ENCODE measurements at places on chromosomes 6 and 20.

DNA sequence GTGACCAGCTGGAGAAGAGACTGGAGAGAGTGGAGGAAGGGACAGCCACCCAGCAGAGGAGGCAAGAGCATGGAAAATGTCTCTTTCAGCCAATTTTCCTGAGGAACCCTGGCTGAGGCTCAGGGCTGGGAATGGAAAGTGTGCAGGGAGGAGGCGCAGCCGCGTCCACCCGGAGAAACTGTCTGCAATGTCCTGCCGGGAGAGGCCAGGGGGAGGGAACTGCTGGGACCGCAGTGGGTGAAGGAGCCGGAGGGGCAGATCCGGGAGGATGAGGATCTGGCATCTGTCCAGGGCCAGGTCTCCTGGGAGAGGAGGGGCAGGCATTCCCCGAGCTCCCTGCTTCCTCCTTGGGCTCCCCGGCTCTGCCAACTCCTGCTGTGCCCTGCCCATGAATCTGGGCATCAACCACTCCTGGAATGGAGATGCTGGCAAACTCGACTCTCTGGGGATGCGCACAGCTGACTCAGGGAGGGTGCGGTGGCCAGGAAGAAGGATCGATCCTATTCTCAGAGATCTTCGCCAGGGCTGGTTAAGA lies 17.4 kb upstream of the HM13 start:
- no peak for DNase-seq

DNA sequence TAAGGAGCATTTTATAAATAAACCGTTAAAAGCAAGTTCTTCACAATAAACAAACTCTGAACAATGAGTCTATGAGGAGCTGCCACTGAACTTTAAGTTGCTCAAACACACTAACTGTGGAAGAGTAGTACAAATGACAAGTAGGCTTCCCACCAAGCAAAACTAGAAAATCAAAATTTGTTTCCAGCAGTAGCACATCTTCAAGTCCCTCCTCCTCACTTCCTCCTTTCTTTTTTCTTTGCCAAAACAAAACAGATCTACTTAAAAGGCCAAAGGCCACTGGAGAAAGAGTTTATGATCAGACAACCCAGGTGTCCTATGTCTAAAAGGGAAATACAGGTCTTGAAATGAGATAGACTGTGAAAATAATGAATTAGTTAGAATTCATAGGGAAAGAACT lies 17.1 kb upstream of the FAM135A start:
- DNase-seq, result no peak

GRCh38 chr20:33864324-33864963 lies 53.3 kb downstream of the CHMP4B start:
- DNase-seq, result no peak

DNA sequence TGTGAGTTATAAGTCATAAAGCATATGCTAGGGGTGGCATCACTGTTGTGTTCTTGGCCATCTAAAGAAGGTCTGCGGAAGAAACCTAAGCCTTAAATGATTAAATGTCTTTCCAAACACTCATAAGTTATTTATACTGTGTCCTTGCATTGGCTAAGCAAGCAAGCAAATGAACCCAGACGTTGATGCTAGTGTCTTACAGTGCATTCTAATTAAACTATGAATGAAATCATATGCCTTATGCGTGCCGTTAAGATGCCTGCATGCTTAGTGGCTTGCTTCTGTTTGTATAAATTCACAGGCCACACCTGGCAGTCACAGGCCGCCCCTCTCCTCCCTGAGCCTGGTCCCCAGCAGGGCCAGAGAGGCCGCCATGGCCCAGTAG lies 49.9 kb downstream of the RIN2 start:
- no peak for DNase-seq

GRCh38 chr6:74166849-74167248 lies 470.8 kb downstream of the CD109 start:
- DNase-seq, result no peak

DNA sequence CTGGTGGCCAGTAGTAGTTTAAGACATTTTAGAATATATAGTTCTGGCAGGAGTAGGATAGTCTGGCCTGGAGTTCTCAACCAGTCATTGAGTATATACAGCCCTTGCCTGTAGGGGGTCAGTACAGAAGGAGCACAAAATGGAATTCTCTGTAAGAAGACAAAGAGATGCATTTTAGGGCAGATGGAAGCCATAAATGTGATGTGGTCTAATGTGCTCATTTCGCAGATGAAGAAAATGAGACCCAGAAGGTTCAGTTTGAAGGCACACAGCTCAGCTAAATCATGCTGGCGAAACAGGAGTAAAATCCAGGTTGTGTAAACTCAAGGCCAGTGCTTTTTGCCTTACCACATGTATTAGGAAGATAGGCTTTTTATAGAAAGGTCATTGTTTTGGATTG lies 29.6 kb downstream of the QKI start:
- DNase-seq, result no peak

- no peak for DNase-seq
These were observed 1.2 kb upstream of the BPI start for GRCh38 chr20:38302786-38303185.
